ENCODE measurements at places on chromosomes 1 and 21.

GRCh38 chr21:21188513-21189195 lies 190.4 kb downstream of the NCAM2 start:
- no peak for DNase-seq

- DNase-seq, result no peak
Observed at GRCh38 chr1:109904105-109904817, 6.4 kb upstream of the CSF1 start.

GRCh38 chr1:61519631-61520030 lies 205.3 kb downstream of the TM2D1 start:
- DNase-seq, result no peak

DNA sequence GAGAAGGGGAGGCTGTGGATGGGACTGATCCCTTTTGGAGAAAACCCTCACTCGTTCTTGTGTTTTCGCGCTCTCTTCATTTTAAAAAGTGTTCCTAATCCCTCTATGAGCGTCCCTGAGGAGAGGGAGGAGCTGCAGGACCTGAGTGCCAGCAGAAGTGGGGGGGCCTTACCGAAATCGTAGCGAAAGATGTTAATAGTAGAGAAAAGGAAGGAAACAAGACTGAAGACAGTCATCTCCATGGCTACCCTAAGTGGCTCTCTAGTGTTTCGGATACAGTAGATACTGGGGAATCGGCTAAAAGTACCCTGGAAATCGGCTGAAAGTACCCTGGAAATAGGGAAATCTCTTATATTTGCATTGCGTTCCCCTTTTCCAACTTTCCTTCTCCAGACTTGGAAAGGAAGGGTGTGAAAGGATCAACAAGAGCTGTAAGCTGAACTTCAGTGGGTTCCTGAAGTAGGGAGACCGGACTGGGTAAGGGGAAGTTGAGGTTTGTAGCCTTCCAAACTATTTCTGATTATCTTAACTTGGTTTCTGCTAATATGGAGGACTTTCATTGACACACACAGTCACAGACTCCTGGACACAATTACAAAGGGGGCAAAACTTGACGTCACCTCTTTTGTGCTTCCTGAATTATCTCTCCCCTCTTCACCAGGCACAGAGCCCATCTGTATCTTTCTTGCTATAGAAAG lies 486 bp upstream of the DSTYK start:
- DNase-seq, result no peak

- DNase-seq, result no peak
Observed at GRCh38 chr1:183365676-183366075, 52.5 kb downstream of the NMNAT2 start.

DNA sequence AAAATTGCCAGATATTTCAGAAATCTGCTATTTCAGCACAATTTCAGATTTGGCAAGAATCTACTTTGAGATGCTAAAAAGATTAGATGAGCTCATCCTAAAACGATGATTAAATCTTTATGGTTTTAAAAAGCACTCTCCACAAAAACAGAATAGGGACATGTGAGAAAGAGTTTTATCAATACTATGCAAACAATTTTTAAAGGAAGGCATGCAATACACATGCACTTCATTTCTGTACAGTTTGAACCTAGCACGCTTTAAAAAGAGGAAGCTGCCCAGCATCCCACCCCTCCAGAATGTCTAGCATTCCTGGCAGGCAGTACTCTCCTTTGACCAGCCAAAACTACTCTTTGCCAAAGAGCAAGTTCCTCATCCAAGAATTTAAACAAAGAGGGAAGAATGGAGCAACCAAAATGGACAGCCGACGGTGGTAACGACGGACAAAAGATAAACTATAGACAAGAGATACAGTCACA lies 1.3 kb downstream of the ARHGAP29 start:
- DNase-seq, result no peak

GRCh38 chr1:194024659-194025058 lies 838.2 kb upstream of the B3GALT2 start:
- DNase-seq, result no peak

GRCh38 chr1:5961601-5962000 lies 30.6 kb downstream of the NPHP4 start:
- no peak for DNase-seq

- DNase-seq, result no peak
Observed at GRCh38 chr1:8651236-8651890, 166.1 kb downstream of the RERE start.

GRCh38 chr1:150149271-150150132 lies at the start of gene PLEKHO1:
TSS of gene PLEKHO1 (plus strand) at chr1:150149916. CDS start at chr1:150150258, 342 bp downstream.
- DNase-seq, result peak; percentile 82

GRCh38 chr1:42961312-42962091 lies 2.8 kb upstream of the SLC2A1 start:
- no peak for DNase-seq

DNA sequence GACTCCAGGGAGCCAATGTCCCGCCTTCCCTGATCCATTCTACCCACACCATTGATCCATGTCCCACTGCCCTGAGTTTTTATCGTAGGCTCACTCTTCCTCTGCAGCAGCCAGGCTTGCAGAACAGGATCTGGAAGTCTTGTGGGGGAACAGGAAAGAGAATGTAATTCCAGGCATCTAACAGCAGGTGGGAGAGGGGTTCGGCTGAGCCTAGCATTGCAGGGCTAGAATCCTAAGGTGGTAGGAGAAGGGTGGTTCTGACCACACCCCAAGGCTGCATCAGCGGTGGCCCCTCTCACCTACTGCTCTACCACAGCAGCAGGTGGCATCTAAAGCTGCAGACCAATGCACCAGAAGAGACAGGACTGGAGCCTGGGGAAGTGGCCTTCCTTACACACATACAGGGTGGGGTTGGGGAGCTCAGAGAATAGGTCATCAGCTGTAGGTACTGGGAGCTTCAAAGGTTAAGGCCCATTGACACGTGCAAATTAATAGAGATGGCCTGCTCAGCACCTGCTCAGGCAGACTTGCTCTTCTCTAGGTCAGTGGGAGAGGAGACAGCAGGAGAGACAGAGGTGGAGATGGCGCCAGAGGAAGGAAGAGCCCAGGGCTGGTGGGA lies 20.5 kb downstream of the KNCN start:
- no peak for DNase-seq

DNA sequence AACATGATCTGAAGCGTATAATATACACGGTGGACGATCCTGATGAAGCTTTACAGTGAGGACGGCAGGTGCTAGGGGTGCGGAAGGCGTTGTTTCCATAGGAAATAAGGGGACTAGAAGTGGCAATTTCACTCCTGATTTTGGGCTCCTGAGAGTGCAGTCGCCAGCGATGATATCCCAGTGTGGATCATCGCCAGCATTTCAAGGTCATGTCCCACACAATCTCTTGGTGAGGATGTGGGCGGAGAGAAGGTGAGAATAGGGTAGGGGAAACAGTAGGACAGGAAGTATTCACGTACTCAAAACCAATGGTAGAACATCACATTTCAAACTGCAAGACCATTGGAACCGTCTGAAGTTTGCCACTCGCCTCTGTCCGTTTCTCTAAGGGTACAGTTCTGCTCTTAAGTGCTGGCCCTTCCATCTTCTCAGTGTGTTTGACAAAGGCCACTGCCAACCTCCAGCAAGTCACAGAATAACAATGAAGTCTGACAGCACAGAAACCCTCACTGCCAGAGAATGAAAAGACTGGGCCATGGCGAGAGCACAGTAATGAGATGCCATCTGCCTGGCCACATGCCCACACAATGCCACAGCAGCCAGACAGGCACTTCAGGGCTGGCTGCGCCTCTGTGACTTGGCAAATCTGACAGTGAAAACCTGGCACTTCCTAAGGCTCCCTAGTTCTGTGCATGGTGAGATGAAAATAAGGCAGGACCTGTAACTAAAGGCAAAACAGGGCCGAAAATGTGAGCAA lies 27.9 kb downstream of the PCSK9 start:
- no peak for DNase-seq

- no peak for DNase-seq
Observed at GRCh38 chr1:32696041-32696440, 6.5 kb downstream of the SYNC start.

DNA sequence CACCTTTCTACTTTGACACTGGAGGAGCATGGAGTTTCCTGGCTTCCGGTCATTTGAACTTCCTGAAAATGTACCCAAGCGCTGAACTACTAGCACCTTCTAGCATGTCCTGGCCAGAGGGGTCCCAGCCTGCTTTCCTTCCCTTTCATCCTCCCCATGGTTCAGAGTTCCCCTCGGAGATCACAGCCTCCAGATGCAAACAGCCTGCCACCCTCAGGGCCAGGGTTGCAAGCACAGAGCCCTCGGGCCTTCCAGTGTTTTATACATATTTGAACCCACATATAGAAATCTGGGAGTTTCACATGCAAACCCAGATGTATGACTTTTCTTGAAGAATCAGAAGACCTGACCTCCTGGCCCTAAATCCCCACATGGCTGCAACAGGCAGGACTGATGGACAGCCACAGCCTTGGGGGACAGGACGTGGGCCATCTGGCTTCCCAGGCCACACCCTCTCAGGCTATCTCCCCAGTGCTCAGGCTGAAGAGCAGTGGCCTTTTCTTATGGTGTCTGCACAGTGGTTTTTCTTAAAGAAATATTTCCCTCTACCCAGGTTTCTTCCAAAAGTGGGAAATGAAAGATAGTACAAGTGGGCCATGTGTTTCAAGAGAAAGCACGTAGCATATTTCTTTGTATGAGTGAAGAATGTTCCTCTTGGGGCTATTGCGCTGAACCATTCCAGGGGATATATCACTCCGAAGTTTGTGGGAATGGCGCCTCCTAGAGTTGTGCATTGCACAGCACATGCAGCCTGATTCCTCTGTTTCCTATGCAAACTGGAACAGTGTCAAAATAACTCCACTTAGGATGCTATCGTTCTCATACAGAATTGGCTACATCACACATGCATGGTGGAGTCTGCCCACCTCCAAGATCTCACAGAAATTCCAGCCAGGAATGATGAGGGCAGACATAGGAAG lies 232.0 kb upstream of the VAMP3 start:
- DNase-seq, result no peak

GRCh38 chr1:36365381-36365780 lies 20.3 kb downstream of the STK40 start:
- DNase-seq, result no peak

- no peak for DNase-seq
Observed at GRCh38 chr1:33966346-33967141, 102.7 kb downstream of the HMGB4 start.

DNA sequence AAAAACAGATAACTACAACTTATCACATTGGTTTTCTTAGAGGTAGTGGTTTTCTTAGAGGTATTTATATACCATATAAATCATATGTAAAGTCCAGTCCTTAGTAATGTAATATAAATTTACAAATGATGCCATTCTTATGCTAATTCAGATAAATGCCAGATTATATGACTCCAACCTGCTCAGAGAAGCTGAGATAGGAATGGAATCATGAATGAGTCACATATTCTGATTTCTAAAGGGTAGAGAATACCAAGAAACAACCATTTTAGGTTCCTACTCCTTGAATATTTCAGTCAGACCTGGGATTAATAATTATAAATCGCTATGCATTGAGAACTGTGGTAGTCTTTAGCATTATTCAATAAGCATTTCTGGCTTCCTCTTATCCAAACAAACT lies 760.1 kb upstream of the NEGR1 start:
- no peak for DNase-seq

GRCh38 chr1:234769284-234769985 lies 159.5 kb upstream of the IRF2BP2 start:
- no peak for DNase-seq

- no peak for DNase-seq
Observed at GRCh38 chr1:153525088-153525728, 10.6 kb downstream of the S100A6 start.

DNA sequence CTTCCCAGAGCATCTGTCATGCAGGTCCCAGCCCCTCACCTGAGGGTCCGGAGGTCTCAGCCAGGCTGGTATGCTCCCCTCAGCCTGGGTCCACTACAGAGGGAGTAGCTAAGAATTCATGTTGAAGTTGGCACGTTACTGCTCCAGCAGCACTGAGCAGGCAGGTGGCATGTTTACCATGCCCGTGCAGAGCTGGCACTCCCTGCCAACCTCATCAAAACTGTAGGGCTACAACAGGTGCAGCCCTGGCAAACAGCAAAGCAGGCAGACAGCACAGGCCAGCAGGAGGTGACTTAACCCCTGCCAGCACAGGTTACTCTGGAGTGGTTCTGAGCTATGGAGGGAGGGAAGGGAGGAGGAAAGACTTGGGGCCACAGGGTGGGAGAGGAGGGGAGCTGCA lies 46.4 kb downstream of the NUAK2 start:
- DNase-seq, result peak; percentile 38

DNA sequence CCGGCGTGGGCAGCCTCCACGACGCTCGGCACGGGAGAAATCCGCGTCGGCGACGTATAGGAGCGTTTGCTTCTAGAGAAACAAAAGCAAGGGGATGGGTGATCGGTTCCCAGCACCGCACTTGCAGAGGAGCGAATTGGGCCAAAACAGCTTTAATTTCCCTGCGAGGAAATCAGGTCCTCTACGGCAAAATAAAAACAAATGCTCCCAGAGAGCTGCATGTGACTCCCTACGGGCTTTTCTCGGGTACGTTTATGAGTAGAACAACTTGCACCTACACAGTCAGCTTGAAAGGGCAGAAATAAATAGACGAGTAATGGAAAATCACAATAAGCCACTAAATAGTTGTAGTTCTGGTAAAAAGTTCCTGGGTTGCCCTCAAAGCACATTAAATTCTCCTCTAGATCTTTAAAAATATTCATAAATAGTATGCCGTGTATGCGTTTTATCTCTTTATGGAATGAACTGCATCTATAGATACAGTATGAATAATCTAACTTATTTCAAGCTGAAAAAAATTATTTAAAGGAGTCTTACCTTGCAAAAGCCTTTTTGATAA lies 1.2 kb downstream of the NHLH2 start:
- no peak for DNase-seq

Data from activated T-helper 1 cell treated with Interleukin-2 at 50 U/mL for 16 hours (primary cell).